ENCODE measurements at places on chromosomes 3 and 15.

- no peak for DNase-seq
Observed at GRCh38 chr3:127409421-127410136, 121.7 kb upstream of the PRR20G start.

GRCh38 chr15:81038975-81039607 lies 38.4 kb downstream of the TLNRD1 start:
- DNase-seq: no peak

DNA sequence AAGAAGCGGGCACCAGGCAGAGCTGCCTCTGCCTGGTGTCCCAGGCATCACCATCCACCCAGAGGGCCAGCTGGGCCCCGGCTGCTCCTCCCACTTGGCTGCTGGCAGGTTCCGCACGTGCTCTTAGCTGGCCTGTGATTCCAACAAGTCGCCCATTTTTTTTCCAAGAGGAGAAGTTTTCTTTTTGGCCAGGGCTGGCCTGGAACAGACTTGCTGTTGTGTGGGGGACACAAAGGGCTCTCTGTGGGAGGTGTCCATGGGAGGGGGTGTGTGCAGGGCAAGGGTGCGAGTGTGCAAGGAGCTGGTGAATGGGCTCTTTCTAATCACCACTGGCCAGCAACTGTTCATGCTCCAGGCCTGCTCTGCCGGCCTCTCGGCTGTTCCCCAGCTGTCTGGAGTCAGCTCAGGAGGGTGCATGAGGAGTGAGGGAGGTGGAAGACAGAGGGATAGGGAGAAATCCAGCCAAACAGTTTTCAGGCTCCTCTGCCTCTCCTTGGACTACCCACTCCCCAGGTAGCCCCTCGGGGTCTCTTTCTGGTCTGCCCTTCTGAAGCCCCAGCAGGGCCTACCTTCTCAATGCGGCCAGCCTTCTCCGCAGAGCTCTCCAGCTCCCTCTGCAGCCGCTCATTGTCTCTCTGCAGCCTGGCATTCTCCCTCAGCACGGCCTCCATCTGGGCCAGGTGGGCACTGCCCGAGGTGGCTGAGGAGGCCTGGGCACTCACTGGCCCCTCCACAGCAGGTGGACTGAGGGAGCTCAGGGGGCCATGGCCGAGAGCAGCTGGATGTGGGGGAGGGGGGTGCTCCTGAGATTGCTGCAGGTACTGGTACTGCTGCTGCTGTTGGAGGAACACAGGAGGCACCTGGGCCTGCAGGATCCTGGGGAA lies 7.1 kb downstream of the AMOTL2 start:
- DNase-seq: no peak

DNA sequence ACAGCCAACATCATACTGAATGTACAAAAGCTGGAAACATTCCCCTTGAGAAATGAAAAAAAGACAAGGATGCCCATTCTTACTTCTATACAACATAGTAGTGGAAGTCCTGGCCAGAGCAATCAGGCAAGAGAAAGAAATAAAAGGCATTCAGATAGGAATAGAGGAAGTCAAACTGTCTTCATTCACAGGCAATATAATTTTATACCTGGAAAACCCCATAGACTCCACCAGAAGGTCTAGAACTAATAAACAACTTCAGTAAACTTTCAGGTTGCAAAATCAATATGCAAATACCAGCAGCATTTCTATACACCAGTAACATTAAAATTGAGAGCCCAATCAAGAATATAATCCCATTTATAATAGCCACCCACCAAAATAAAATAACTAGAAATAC lies 27.1 kb upstream of the THSD4 start:
- DNase-seq: no peak

DNA sequence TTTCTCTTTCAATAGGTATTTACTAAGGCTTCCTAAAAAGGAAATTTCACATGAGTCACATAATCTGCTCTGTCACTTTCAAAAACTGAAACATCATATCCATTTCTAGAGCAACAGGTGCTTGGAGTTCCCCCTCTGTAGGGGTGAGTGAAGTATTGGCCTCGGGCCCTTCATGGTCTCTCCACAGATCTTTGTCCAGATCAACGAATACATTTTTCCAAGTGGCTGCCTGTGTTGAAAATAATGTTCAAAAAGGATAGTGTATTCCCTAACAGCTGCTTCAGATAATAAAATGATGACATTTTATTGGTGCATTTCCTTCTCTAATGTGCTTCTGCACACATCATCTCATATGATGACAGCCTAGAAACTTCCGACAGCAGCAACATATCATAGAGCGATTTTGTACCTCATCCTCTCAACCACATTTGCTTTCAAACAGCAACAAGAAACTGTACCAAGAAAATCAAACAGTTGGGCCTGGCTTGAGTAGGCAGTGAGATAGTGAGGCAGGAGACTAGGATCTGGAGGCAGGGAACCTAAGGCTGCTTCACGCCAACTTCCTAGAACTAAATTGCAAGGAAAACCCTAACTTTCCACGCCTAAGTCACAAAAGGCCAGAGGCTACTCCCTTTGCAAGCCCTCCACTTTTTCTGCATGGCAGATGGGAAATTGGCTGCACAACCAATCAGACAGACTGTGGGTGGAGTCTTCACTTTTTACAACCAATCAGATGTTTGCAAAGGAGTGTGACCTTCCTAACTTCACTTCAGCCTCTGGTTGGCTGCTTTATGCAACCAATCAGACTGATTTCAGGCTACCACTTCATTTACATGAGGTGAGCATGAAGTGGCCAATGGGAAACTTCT lies 340.2 kb downstream of the LRRC3B start:
- no peak for DNase-seq

DNA sequence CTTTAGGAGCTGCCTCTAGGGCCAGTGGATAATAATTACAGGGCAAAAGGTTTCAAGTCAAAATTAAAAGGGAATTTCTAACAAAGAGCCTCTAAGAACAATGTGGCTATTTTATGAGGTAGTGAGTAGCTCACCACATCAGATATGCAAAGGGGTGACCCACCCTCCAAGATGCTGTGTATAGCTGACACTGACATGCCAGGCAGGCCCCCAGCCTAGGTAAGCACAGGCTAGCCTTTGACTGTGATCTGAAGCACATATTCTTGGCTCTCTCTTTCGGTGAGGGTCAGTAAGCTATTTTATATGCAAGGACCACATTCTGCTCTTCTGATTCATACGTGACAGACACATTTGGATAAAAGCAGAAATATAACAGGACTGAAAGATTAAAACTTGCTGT lies 2.8 kb upstream of the THSD4 start:
- DNase-seq: no peak

DNA sequence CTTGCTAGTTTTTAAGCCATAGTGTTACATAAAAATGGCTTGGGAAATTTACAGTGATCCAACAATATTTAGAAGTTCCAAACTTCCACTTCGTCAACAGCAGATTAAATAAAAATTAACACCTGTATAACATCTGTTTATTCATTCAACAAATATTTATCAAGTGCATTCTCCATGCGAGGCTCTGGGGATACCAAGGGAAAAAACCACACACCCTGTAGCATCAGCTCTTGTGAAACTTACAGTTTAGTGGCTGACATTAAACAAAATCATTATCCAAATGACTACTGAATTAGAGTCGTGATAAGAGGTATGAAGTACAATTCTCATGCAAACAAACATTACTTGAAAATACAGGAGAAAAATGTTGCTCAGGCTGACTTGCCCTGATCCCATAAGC lies 122.9 kb downstream of the DLG1 start:
- no peak for DNase-seq

DNA sequence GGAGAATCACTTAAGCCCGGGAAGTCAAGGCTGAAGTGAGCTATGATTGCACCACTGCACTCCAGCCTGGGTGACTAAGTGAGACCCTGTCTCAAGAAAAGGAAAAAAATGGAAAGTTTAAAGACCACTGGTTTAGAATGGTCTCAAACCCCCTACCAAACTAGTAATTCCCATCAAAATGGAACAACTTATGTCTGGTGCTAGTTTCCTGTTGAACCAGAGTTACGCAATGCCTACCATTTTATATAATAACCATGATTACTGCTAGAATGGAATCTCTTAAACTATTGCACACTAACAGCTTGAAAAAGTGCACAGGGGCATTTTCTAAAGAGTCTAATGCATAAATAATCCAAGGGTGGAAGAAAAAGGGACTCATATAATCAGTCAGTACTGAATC lies 43.6 kb downstream of the DMXL2 start:
- DNase-seq: no peak

- no peak for DNase-seq
Observed at GRCh38 chr3:129954514-129954913, 20.0 kb upstream of the TRH start.
